ENCODE measurements at places on chromosomes 5 and 9.

- no peak for DNase-seq
Measured at GRCh38 chr9:74672237-74672636, 175.1 kb downstream of the RORB start.

- DNase-seq: no peak
Measured at GRCh38 chr5:58466939-58467338, 7.1 kb upstream of the PLK2 start.

DNA sequence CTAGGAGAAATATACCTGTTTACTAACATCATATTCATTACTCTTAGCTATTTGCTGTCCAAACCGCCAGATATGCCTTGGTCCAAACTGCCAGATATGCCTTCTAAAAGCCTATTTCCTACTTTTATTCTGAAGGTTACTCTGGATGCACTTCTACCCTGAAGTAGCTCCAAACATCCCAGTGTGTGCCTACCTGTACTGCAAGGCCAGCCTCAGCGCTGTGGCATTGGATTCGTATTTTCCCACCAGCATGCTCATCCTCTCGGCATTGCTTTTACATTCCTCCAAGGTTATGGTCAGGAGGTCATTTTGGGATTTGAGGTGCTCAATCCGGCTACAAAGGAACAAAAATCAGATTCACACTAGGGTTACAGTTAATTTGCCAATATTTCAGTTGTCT is 94.3 kb downstream of the DCP2 start:
- no peak for DNase-seq

- DNase-seq: no peak
Measured at GRCh38 chr5:79955941-79956670, 35.0 kb downstream of the MTX3 start.
